Effector memory CD4-positive, alpha-beta T cell (primary cell): ENCODE measurements at places on chromosomes 4 and X.

DNA sequence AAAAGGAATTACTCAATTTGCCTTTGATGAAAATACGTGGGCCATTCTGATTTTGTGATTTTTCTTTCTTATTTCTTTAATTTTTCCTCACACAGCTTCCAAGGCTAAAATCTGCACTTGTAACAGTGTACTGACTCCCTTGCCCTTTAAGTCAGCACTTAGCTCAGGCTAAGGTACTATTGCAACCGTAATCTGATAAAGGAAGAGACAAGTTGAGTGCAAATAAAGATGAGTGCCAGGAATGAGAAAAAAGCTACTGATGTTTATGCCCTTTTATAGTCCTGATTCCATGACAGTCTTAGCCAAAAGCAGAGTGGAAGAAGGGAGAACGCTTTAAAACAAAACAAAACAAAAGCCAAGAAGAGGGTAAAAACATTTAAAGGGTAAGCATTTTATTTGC is 6.0 kb downstream of the DMD start:
- DNase-seq = no peak
- H3K4me3 ChIP-seq = no peak overlapping the region
- H3K27ac ChIP-seq = no peak overlapping the region
- H3K27me3 ChIP-seq = no peaks in the 10 kb centered on the region
- H3K36me3 ChIP-seq = no peaks in the 10 kb centered on the region

DNA sequence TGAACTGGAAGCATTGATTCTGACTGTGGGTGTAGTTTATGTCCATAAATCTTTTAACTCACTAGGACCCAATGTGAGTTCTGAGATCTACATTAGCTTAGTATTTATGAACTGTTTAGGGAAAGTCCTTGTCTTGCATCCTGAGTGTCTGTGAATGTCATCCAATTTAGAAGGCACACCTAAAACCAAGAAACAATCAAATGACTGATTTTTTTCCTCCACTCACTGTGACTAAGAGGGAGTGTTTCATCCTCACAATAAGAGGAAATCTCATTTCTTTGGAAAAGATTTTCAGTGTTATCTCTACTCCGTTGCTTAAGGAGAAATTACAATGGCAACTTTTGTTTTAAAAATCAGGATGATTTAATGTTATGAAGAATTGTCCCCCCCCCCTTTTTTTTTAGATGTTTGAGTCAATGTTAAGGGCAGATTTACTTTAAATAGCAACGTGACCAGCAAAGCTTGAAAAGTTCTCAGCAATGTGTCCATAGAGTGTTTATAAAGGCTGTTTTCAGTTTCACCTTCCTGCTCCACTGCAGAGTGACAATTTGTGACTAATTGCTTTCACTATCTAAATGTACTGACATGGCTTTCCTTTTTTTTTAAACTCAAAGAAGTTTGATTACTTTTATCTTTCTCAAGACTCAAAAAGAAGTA is 173.0 kb downstream of the SPCS3 start:
- H3K36me3 ChIP-seq = no peaks in the 10 kb centered on the region
- no peaks in the 10 kb centered on the region for H3K4me1 ChIP-seq
- H3K27me3 ChIP-seq = no peaks in the 10 kb centered on the region
- DNase-seq = no peak

DNA sequence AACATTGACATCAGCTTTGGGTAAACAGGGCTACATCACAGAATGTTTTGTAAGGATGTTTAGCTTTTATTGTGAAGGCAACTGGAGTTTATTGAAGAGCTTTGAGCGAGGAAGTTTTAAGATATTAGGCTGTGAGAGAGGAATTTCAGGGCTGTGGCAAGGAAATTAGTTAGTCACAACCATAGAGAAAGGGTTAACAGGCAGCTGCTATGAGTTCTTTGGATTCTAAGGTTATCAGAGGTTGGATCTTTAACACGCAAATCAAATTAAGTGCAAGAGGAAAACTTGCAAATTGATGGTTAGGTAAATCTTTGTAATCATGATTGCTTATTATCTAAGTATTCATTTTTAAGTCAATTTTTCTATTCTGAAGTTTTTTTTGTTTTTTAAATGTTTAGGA is 156.0 kb downstream of the UGT8 start:
- no peak overlapping the region for H3K27ac ChIP-seq
- H3K36me3 ChIP-seq = no peaks in the 10 kb centered on the region
- H3K4me3 ChIP-seq = no peak overlapping the region
- H3K27me3 ChIP-seq = no peaks in the 10 kb centered on the region

DNA sequence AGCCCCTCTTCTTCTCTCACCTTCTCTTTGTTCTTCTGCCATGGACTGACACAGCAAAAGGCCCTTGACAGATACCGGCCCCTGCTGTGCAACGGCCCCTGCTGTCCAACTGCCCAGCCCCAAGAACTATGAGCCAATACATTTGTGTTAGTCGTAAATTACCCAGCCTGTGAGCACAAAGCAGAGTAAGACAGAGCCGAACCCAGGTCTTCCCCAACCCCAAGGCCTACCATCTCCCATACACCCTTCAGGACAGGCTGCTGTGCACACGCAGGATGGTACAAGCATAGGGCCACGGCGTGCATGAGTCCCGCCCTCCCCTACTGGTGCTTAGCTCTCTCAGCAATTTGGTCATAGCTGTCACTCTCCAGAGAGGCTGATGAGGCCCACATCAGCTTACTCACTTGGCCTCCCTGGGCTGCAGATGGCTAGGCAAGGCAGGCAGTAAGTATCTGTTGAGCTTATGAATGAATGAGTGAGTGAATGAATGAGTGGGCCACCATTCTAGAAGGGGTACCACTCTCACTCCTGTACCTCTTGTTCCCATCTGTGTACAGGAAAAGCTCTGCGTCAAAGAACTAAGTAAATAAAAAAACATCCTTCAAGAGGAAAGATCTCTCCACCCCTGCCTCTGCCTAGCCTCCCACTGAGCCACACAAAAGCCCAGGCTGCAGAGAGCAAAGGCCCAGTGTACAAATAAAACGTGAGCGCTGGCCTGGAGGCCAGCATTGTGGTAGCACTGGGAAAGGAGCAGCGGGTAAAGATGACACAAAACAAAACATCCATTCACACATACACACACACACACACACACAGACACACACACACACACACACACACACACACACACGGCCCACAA is 13.9 kb downstream of the WDR1 start:
- H3K27ac ChIP-seq = peak overlapping the region; percentile 78
- no peak overlapping the region for H3K4me3 ChIP-seq
- DNase-seq = no peak
- peaks cover 32% of the 10 kb centered on the region for H3K36me3 ChIP-seq

GRCh38 chr4:172666711-172667368 is 501.8 kb upstream of the GALNT7 start:
- H3K27me3 ChIP-seq = no peaks in the 10 kb centered on the region
- no peaks in the 10 kb centered on the region for H3K36me3 ChIP-seq
- DNase-seq = no peak
- H3K4me1 ChIP-seq = no peaks in the 10 kb centered on the region
- H3K4me3 ChIP-seq = no peak overlapping the region
- no peak overlapping the region for H3K27ac ChIP-seq

GRCh38 chr4:53064609-53065008 is 202.5 kb downstream of the RASL11B start:
- H3K4me3 ChIP-seq = no peak overlapping the region
- H3K27ac ChIP-seq = no peak overlapping the region
- no peak for DNase-seq

DNA sequence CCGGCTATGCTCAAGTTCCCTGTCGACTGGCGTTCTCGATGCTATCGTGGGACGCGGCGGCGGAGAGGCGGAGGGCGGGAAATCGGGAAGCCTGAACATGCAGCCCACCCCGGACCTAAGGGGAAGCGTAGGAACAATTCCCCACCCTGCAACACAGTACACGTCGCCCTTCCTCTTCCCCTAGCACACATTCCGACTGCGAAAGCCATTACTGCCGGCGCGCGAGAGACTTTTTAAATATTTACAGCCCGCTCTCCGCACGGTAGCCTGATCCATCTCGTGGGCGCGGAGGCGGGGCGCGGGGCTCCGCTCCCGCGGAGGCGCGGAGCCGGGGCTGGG is 48.1 kb upstream of the BCOR start:
- peak overlapping the region; percentile 40 for H3K4me3 ChIP-seq
- H3K27me3 ChIP-seq = no peaks in the 10 kb centered on the region
- no peaks in the 10 kb centered on the region for H3K36me3 ChIP-seq
- H3K4me1 ChIP-seq = peaks cover 4% of the 10 kb centered on the region

DNA sequence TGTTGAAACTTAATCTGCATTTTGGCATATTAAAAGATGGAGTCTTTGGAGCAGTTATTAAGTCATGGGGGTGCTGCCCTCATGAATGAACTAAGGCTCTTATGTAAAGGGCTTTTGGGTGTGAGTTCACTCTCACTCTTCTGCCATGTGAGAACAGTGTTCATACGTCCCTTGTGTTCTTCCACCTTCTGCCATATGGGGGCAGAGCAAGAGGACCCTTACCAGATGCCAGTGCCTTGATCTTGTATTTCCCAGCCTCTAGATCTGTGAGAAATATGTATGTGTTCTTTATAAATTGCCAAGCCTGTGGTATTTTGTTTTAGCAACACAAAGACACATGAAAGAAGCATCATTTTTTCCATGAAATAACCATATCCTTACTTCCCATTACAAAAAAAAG is 213.9 kb downstream of the SPOCK3 start:
- no peak for DNase-seq
- no peaks in the 10 kb centered on the region for H3K27me3 ChIP-seq
- H3K36me3 ChIP-seq = no peaks in the 10 kb centered on the region
- H3K27ac ChIP-seq = no peak overlapping the region
- no peaks in the 10 kb centered on the region for H3K4me1 ChIP-seq

GRCh38 chrX:42219231-42219630 is 295.9 kb upstream of the CASK start:
- no peak overlapping the region for H3K4me3 ChIP-seq
- H3K36me3 ChIP-seq = no peaks in the 10 kb centered on the region
- no peak for DNase-seq
- no peak overlapping the region for H3K27ac ChIP-seq
- H3K27me3 ChIP-seq = no peaks in the 10 kb centered on the region

- DNase-seq = no peak
- no peaks in the 10 kb centered on the region for H3K4me1 ChIP-seq
Measured at GRCh38 chr4:33802578-33802977, 2441.7 kb downstream of the ARAP2 start.

DNA sequence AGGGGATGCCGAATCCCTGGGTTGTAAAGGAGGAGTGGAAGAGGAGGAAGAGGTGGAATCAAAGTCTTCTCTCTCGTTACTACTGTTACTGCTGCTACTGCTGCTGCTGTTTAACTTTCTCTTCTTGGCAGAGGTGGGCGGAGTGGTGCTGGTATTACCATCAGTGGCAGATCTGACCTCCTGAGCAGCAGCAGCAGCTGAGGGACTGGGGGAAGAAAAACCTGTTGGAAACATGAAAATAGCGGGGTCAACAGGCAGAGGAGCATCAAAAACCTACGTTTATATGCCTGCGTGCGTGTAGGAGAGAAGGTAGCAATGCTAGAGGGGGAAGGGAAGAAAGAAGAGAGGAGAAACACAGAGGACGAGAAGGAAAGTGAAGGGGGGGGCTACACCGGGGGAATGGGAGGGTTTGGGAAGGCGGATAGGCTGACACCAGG is 339 bp downstream of the CUL4B start:
- peak; percentile 24 for DNase-seq
- no peaks in the 10 kb centered on the region for H3K27me3 ChIP-seq
- no peaks in the 10 kb centered on the region for H3K36me3 ChIP-seq

DNA sequence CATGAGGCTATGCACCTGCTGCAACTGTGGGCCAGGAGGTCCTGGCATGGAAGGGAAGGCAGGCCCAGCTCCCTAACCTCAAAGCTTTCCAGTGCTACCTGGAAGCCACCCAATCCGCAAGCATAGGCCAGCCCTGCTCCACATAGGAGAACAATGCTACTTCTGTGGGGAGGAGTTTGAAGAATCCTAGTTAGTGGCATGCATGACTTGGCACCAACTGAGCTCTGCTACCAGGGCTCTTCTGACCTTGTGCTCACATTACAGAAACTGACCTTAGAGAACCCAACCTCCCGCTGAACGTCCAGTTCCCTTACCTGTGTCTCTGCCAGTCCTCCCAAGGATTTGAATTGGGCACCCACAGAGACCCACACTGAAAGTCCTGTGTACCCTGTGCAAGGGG is 58.8 kb downstream of the USP46 start:
- DNase-seq = no peak
- H3K36me3 ChIP-seq = peaks cover 6% of the 10 kb centered on the region
- no peak overlapping the region for H3K27ac ChIP-seq
- no peak overlapping the region for H3K4me3 ChIP-seq

- no peaks in the 10 kb centered on the region for H3K4me1 ChIP-seq
- H3K27me3 ChIP-seq = no peaks in the 10 kb centered on the region
- no peak overlapping the region for H3K4me3 ChIP-seq
- H3K36me3 ChIP-seq = no peaks in the 10 kb centered on the region
Measured at GRCh38 chr4:66750273-66750672, 795.0 kb downstream of the CENPC start.
